GM13977 (cell line): ENCODE measurements at places on chromosomes 5 and 9.

DNA sequence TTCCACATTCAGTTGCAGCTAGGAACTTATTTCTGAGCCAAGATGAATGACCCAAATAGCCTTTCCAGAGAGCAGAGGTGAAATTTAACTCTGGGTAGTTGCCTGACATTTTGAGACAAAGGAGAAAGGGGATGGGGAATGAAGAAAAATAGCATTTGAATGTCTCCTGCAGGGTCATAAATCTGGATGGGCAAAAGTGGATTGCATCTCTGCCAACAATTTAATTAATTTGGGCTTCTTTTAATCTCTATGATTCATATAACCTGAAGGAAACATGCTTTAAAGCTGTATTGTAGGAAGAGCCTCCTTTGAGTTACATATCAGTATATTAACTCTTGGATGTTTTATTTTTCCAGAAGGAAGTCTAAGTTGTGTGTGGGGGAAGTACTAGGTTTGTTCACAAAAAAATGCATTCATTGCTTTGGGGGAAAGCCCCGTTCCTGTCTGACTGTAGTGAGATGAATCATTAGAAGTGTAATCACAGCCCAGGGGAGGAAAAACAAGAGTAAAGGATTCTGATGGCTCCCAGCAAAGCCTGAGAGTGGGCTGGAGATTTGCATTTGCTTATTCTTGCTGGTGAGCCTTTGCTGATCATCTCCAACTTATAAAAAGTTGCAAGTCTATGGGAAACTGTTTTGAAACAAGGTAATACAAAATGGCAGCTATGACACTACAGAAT is 133.0 kb upstream of the IQGAP2 start:
- peak; percentile 48 for DNase-seq

- DNase-seq: no peak
Measured at GRCh38 chr5:107538331-107538730, 132.4 kb downstream of the EFNA5 start.

DNA sequence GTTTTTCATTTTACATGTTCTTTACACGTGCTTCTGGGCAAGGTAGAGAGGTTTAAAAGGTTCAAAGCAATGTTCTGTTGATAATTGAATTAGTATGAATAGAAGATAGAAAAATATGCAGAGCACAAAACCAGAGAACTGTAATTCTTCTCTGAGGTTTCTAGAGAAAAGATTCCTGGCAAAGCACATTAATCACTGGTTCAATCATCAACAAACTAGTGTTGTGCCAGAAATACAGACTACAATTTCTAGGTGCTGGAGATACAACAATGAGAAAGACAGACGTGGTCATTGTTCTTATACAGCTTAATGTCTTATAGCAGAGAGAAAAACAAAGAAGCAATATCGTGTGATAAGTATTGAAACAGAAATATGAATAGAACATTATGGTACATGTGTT is 25.5 kb downstream of the MEGF9 start:
- DNase-seq: no peak

GRCh38 chr5:142749321-142749720 is 20.9 kb upstream of the ARHGAP26 start:
- DNase-seq: no peak

DNA sequence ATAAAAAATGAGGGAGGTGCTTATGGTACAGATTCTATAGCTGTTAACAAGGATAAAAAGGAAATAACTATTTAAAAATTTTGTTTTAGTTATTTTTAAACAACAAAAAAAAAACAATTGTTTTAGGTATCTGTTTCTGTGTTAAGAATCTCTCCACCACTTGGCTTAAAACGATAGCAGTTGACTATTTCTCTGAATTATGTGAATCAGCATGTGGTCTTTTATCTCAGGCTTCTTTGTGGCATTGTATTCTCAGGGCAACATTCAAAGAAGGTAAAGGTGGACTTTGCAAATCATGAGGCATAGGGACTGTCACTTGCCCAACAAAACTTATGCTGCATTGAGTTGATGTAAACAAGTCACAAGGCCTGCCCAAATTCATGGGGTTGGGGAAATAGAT is 55.2 kb downstream of the ERBIN start:
- DNase-seq: no peak

DNA sequence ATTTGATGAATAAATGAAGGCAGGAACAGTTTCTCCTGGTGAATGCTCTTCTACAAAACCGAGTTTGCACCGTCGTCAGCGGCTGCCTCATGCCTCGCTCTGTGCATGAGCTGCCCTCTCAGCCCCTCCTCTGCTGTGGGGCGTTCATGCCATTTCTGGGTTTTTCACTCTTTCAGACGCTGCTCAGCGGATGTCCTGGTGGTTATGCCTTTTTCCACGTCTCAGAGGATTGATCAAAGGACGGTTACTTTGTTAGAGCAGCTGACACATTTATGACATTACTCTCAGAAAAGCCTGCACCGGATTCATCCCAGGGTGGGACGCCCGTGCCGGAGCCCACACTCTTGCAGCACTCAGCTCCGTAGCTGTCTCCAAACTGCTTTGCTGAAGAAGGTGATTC is 195.9 kb upstream of the PPP1R26 start:
- no peak for DNase-seq

GRCh38 chr9:135530146-135530545 is 8.9 kb downstream of the LCN1 start:
- no peak for DNase-seq

DNA sequence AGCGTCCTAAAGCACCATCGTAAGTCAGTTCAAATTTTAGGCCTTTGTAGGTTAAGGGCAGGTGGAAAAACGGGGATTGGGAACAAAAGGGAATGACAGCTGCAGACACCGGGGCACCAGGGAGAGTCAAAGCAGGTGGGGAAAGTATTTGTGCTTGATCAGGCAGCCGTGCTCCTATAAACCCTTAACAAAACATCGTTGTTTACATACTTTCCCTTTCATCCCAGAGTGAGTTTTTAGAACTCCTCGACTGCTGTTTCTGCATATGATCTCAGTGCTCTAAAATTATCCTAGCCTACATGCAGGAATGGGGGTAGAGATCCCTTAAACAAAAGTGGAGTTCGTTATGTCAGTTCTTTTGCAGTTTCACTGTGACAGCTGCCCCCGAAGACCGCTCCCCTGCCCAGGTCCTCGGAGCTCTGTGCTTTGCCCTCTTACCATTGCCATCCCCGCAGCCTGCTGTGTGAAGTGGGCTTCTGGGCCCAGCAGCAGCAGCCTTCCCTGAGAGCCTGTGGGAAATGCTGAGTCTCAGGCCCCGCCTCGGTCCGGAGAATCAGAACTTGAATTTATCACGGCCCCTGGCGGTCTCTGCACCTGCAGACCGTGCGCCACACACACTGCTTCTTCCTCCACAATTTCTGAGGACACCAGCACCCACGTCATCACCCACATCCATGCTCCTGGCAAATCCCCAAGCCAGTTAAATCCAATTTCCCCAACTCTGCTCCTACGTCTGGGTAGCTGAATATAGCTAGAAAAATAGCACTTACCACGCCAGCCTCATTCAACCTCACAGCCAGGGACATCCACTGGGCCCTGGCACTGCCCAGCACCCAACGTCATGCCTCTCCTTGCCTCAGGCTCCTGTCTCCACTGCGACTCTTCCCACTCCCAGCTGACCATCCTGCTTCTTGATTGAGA is 86.8 kb downstream of the NSUN2 start:
- DNase-seq: no peak

DNA sequence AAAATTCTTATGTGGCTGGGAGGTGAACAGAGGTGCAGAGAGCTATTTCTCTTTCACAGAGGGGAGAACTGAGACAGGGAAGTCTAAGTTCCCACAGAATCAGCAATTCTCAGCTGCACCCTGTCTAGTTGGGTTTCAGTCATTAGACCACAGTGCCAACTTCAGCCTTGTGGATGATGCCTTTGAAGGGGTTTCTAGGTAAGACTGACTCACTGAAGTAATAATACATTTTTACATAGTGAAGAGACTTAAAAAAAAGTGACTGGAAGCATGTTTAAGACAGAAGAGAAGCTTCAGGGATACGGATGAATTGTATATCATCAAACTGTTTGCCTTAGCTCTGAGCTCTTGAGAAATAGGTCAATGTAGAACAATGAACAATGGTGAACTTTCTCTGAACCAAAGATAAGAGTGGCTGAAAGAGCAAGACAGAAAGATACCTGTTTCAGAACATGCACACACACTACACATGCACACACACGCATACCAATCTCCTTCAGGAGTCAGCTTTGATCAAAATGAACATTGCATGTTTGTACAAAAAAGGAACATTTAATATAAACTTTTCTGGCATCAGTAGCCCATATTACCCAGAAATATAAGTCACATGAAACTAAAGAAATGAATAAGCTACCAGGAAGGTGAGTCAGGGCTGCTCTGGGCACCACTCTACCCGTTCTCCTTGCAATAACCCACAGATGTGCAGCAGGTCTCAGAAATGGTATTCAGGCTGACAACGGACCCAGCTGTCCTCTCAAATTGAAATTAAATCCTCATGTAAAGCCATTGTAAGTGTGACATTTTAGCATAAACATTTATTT is 12.6 kb upstream of the FYB1 start:
- DNase-seq: no peak

GRCh38 chr9:135506327-135507103 is 6.0 kb downstream of the MRPS2 start:
- no peak for DNase-seq

DNA sequence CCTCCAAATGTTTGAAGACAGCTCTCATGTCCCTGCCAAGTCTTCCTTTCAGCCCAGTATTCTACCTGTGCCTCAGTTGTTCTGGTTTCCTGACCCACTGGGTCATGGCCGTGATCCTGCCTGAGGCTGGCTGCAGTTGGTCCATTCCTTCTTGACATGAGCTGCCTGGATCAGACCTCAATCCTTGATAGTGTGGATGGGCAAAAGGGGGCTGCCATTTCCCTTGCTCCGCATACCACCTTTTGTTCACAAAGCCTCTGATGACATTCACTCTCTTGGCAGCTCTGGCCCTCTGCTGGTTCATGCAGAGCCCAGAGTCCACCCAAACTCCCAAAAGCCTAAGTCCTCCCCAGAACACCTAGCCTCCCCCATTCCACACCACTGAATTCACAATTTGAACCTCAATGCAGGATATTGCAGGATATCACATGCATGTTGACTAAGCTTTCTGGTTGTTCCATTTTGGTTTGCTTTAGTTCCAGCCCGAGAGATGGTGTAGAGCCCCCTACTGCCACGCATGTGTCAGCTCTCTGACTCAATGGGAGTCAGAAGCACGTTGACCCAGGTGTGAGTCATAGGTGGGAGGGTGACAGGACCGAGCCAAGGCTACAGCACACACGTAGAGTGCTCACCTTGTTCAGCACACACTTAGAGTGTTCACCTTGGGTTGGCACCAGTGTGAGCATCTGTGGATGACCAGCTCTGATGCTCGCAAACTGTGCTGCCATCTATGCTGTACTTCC is 137.2 kb downstream of the MTX3 start:
- no peak for DNase-seq

GRCh38 chr5:93658044-93658443 is 75.0 kb downstream of the NR2F1 start:
- no peak for DNase-seq

DNA sequence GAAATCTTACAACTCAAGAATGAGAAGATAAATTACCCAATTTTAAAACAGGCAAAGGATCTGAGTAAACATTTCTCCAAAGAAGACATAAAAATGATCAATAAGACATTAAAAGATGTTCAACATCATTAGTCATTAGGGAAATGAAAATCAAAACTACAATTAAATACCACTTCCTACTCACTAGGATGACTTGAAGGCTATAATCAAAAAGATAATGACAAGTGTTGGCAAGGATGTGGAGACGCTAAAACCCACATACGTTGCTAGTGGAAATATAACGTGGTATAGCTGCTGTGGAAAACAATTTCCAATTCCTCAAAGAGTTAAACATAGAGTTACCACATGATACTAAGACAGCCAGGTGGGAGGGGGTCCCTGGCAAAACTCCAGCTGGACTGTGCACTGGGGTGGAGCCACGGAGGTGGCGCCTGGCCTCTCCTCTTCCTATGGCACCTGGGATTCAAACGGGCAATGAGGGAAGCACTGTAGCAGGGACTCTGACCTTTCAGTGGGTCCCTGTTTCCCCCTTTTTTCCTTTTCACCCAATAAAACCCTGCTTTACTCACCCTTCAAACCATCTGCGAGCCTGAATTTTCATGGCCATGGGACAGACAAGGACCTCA is 5.9 kb downstream of the ARSB start:
- DNase-seq: no peak
